ENCODE measurements at places on chromosomes 7 and 10.

DNA sequence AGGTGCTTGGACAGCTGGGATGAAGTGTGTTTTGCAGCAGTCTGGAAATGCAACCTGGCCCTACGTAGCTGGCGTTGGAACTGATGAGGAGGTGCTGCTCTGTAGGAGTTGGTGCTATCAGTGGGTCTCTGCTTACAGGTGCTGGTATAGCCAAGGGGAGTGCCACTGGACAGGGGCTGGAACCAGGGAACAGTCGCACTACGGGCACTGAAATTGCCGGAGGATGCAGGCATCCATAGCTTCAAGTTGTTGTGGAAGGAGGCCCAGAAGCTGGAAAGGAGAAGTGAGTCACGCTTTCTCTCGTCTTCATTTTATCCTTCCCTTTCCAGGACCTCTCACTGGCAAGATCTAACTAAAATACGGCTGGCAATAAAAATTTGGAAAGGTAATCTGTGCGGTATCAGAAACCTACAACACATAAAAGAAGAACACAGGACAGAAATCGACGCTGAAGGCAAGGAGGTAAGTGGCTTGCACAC, 25.8 kb downstream of the MACC1 start:
- no peak for DNase-seq

DNA sequence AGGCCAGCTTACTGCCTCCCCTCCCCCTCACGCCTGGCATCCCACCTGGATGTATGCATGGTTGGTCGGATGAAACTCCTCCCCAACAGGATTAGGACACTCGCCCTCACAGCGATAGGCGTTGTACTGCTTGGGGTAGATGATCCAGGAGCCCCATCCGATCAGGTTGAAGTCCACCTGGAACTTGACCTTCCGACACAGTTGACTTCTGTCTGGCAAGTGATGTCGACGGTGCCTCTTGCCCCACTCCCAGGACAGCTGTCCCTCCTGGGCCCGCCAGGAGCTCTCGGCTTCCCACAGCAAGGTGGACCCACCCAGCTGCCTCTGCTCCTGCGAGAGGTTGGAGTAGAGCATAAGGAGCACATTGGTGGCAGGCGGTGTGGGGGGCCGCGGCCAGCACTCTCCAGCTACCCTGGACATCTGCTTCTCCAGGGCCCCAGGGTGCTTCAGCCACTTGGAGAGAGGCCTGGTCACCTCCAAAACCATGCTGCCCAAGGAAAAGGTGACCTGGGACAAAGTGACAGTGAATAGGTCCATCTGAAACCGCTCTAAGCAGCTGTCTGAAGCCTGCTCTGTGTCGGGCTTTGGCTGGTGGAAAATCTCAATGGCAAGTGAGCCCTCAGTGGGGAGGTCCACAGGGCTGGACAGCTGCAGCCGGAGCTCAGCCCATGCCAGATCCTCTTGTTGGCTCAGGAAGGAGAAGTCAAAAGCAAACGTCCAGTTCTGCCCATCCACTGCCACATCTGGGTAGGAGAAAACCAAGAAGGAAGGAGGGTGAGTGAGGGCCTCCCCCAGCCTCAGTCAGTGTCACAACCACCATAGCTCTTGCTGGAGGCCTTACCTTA, 6.0 kb downstream of the NODAL start:
- DNase-seq = no peak

DNA sequence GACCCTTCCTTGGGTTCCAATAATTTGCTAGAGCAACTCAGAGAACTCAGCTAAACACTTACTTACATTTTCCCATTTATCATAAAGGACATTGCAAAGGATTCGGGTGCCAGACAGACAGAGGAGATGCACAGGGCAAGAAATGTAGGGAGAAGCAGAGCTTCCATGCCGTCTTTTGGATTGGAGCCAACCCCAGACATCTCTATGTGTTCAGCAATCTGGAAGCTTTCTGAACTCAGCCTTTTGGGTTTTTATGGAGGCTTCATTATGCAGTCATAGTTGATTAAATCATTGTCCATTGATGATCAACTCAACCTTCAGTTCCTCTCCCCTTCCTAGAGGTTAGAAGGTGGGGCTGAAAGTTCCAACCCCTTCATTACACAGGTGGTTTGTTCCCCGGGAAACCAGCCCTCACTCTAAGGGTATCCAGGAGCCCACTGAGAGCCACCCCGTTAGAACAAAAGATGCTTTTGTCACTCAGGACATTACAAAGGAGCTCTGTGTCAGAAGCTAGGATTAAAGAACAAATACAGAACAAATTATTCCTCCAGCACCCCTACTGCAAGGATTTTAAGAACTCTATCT, 211.9 kb upstream of the VSTM2A start:
- no peak for DNase-seq

- no peak for DNase-seq
Observed at GRCh38 chr10:118020365-118020764, 26.4 kb downstream of the RAB11FIP2 start.

- no peak for DNase-seq
Observed at GRCh38 chr10:107647462-107647861, 483.0 kb upstream of the SORCS1 start.
